ENCODE measurements at places on chromosomes 7 and 10.

DNA sequence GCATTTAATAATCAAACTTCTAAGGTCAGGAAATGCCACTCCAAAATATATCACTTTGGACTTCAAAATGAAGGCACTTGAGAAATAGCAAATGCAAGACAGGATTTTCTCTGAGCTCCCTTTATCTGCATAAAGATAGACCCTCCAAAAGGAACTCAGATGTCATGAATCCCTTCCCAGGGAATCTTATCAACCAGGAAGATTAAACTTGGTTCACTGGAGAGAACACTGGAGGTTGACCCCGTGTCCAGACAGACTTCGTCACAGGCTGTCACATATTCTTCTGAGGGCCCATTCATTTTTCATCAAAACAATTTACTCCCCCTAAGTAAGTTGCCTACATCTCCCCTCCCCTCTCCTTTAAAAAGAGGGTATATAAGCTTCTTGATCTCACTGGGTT lies 21.2 kb downstream of the IFIT3 start:
- DNase-seq = no peak

GRCh38 chr7:98869027-98869596 lies 702 bp downstream of the TMEM130 start:
- DNase-seq = no peak

DNA sequence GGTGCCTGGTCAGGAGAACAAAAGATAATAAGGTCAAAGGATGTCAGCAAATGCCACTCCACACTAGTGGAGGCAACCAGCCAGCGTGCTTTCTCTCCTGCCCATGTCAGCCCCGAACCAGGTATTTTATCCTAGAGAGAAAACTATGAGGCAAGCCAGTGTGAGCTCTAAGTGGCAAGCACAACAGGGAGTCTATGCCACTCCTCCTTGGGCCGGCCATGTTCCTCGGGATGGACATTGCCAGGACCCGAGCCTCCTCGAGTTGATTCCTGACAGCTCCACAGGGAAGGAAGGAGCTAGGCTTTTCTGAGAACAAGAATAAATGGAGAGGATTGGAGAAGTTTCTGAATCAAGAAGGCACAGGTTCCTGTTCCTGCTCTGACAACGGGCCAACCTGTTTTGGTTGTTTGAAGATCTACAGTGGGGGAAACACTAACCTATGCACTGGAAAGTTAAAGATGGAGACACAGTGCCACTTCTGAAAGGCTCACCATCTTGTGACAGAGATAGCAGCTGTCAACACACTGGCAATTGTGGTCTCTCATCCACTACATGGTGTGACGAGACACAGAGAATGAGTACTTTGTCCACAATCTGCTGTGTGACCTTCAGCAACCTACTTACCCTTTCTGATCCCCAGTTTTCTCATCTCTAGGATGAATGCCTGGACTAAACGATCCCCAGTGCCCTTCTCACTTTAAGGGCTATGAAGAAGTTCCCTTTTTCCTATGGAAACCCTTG lies 28.8 kb downstream of the ABLIM1 start:
- no peak for DNase-seq

DNA sequence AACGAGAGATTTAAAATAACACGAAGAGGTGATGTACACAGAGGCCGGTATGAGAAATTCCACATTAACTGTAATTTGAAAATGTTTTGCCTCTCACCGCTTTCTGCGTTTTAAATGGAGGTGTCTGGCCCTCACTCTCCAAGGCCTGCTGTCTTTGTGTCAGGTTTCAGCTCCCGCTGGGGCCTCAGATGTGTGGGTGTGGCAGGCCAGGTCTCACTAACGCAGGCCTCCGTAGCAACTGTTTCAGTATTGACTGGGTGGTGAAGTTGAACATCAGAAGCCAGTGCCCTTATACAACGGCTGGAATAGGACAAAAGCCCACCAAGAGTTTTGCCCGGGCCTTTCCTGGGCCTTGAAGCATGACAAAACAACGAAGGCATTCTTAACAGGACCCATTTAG lies 303.1 kb downstream of the ADARB2 start:
- no peak for DNase-seq

GRCh38 chr10:93516006-93516380 lies 19.6 kb downstream of the CEP55 start:
- DNase-seq = no peak

All from hematopoietic multipotent progenitor cell treated with erythropoietin and hydrocortisone succinate and interleukin-3 and kit ligand, for 6 days (in vitro differentiated cells).